Neuronal stem cell (in vitro differentiated cells): ENCODE measurements at places on chromosomes 6 and 20.

DNA sequence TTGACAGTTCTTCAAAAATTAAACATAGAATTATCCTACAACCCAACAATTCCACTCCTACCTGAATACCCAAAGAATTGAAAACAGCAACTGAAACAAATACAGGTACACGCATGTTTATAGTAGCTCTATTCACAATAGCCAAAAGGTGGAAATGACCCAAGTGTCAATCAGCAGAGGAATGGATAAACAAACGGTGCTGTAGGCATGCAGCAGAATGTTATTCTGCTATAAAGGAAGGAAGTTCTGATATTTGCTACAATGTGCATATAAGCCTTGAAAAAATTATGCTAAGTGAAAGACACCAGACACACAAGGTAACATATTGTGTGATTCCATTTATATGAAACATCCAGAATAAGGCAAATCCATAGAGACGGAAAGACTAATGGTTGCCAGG, 38.5 kb upstream of the PRELID3B start:
- no peak for DNase-seq

DNA sequence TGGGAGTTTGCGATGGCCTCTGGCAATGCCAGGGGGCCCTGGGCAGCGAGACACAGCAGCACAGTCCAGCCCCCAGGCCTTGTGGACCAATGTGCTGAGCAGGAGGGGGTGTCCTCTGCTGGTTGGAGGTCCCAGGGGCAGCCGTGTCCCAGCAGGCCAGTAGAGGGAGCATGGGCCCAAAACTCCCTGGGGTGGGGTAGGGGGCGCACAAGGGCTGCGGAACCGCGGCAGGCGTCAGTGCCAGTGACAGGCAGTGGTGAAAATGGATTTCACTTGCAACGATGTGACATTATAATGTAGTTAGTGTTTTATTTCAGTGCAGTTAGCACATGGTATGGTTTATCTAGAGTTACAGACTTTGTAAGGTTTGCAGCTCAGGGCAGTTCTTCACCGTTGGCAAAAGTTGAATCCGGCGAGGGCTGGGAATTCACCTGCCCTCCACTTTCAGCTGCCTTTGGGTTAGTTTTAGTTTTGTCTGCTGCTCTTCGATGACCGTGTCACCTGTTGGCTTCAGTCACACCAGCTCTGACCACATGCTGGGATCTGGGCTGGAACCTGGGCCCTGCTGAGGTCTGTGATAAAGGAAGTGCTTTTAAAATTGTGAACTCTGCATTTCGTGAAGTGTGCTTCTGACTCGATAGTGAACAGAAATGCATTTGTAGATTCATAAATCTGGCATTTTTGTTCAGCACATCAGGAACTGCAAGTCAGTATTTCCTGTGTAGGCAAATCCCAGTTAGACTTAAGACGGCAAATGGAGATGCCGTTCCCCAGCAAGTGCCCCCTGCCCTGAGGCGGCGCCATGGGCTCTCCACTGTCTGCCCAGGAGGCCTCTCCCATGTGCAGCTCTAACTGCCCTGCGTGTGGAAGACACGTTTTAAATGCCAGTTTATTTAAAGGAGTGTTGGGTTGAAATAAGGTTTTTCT, 46.8 kb downstream of the PYGB start:
- peak; percentile 33 for DNase-seq

GRCh38 chr6:53960311-53960710, 150.9 kb upstream of the MLIP start:
- no peak for DNase-seq

GRCh38 chr6:138970856-138971425, 17.1 kb downstream of the REPS1 start:
- no peak for DNase-seq

DNA sequence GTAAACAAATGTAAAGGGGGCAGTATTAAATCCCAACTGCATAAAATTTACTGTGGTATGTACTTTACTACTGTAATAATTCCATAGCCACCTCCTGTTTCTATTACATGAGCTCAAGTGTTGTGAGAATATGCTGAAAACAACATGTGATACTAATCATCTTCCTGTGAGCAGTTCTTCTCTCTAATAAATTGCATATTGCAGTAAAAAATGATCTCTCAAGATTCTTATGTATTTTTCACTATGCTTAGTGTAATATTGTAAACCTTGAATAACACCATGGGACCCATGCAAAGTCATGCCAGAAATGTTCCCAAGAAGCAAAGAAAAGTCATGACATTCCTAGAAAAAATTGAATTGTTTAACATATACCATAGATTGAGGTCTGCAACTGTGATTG, 133.0 kb upstream of the ATXN1 start:
- DNase-seq: no peak

DNA sequence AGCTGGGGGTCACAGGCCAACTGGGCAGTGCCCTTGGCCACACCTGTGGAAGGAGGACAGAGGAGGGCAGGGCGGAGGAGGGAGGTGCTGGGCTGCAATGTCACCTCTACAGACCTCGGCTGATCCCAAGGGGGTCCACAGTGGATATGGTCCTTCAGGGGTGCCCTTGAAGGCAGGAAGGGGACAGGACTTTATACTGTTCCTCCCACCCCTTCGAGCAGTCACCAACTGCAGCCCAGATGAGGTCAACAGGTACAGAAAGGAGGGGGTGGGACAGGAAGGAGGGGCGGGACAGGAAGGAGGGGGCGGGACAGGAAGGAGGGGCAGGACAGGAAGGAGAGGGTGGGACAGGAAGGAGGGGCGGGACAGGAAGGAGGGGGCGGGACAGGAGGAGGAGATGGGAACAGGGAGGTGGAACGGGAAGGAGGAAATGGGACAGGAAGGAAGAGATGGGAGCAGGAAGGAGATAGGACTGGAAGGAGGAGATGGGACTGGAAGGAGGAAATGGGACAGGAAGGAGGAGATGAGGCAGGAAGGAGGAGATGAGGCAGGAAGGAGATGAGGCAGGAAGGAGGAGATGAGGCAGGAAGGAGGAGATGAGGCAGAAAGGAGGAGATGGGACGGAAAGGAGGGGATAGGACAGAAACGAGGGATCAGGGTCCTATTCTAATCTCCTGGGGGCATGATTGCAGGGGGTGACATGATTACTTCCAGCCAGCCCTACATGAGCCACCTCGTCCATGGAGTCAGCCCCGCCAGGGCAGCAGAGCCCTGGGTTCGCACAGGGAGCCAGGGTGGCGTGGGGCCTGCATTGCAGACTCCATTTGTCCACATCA, 19.4 kb upstream of the MRGBP start:
- DNase-seq: no peak

GRCh38 chr6:32799168-32799567, 17.6 kb downstream of the HLA-DOB start:
- no peak for DNase-seq

GRCh38 chr6:99016355-99016754, 68.6 kb upstream of the FBXL4 start:
- DNase-seq: no peak

GRCh38 chr6:152503546-152503945, 133.6 kb downstream of the SYNE1 start:
- DNase-seq: no peak

DNA sequence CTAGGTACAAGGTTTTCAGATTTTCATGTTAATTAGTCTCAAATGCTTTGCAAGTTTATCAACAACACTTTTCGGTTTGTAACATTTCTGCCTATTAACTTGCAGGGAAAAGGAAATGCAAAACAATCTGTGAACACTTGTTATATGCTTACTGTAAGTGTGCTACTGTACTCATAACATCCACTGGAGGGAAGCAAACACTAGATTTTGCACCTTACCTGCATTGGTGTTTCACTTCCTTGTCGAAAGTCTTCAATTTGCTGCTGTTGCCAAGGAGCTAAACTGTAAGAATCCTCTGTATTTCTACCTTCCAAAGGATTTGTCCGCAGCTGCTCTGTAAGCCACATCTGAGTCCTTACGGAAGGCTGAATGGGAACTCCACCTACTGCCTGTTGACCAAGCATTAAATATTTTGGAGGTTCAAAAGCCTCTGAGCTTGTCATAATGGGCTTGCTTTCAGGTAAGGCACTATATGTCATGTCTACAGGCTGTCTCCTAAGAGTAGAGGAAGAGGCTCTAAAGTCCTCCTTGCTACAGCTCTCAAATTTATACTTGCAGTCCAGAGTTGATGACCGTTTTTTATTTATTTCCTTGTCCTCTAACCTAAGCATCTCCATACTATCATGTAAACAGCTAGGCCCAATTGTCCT, 17.3 kb downstream of the PLN start:
- DNase-seq: no peak

DNA sequence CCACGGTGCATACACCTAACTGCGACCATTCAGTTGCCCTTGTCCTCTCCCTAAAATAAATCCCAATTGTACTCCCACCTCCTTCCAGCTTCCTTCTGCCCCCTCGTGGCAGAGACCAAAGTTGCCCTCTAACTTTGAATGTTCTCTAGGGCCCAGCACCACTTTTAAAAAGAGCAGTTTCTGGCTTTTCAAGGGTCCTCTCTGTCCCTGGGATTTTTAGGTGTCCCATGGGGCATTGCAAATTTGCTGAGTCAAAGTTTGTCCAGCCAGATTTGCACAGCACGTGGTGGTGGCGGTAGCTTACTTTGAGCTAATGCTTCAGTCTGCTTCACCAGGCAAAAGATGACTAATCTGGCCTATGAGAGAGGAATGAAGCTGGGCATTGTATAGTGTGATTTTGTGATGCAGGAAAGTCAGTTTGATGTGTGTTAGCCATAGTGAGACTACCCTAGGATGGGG, 100.2 kb downstream of the PERP start:
- peak; percentile 23 for DNase-seq

DNA sequence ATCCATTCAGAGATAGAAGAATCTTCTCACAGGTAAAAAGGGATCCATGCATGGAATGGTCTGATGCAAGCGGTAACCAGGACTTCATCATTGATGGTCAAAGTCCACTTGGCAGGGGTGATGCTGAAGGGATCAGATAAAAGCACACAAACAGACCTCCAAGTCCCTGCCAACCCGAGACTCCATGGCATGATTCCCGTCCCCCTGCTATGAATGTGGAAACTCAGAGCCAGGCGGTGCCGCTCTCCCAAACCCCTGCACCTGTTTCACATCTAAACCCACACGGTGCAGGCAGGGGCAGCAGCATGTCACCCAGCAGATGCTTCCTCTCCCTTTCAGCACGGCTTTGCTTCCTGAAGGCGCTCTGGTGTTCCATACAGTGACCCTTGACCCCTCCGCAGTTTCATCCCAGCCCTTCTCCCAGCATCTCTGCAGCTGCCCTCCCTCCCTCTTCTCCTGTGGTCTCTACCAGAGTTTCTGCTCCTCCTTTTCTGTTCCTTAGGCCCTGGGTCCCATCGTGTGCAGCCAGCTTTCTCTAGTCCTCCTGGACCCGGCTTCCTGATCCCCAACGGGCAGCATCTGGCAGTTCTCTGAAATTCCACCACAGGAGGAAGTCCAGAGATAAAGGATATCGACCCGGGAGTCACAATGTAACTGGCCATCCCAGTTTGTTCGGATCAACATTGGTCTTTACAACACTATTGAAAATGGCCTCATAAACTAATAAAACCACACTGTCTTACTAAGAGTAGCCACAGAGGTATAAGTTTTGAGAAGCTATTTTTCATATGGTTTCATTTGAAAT, 235.0 kb downstream of the TTLL2 start:
- no peak for DNase-seq

- peak; percentile 24 for DNase-seq
Measured at GRCh38 chr6:70282312-70282918, 20.5 kb downstream of the COL9A1 start.

GRCh38 chr6:25971187-25971821, 8.7 kb downstream of the TRIM38 start:
- no peak for DNase-seq

DNA sequence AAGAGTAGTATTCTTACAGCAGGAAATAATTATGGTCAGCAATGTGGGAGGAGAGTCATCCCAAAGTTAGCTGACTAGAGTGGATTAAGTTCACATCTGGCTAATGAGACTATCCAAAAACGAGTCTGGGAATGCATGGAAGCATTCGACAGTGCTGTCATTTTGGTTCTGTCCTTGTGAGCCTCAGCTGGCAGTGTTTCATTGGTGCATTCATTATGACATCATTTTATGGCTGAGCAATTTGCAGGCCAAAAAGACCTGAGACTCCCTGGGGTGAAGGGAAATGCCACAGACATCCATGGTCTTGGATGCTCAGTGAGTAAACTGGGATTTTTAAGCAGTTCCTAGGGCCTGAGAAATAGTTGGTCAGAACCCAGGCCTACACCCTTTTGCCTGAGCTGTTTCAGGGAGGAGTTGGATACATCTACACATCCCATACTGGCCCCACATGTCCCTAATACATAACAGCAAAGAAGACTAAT, 196.4 kb upstream of the CCN2 start:
- no peak for DNase-seq

DNA sequence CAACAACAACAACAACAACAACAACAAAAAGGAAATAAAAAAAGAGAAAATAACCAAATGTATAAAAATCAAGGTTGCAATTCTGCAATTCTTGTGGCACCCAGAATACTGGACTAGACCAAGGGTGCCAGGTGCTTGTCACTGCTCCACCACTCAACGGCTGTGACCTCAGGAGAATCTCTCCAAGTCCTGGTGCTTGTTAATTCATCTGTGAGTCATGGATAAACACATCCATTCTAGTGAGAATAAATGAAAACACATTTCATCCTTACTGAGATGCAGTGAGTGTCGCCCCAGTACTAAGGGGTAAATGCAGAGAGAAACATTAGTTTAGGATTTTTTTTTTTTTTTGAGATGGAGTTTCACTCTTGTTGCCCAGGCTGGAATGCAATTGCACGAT, 32.0 kb downstream of the HLA-C start:
- DNase-seq: no peak

GRCh38 chr6:11197175-11197536, 35.3 kb downstream of the NEDD9 start:
- DNase-seq: peak; percentile 37

GRCh38 chr20:2305946-2306345, 10.1 kb downstream of the TGM3 start:
- DNase-seq: no peak

DNA sequence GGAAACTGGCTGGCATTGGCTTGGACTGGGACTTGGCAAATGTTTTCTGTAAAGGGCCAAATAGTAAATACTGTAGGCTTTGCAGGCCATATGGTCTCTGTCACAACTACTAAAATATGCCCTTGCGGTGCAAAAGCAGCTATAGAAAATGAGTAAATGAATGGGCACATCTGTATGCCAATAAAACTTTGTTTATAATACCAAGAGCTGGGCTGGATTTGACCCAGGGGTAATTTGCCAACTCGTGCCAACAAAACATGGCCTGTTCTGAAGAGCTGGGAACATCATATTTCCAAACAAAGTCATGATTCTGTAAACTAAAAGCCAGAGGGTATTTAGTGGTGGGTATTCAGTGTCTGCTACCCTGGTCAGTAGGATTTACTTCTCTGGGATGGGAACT, 320.1 kb upstream of the SOX4 start:
- DNase-seq: no peak

- DNase-seq: peak; percentile 9
Measured at GRCh38 chr6:148250975-148251685, 91.5 kb upstream of the SASH1 start.

DNA sequence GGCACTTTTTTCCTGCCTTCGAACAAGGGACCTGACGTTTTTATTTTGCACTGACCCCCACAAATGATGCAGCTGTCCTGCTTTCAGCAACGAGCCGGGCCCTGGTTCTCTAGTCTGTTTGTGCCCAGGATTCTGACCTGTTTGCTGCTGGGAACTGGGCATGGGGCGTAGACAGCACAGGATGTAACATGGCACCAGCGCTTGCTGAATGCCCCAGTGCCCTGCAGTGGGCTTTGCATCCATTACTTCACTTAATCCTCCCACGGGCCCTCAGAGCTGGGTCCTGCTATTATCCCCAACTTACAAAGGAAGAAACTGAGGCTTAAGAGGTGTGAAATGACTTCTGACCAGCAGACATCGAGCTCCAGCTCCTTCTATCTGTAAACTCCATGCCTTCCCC, 80.4 kb upstream of the PMEPA1 start:
- DNase-seq: no peak
